NCI-H1105 treated with DMSO at 0.1 percent for 48 hours (cell line): ENCODE measurements at places on chromosomes 3 and 15.
A peak's percentile ranks its signal among the peaks of the same experiment; 100 is the strongest.

GRCh38 chr3:129330409-129330808 is 51.7 kb downstream of the HMCES start:
- DNase-seq: no peak

GRCh38 chr3:126376444-126376843 is 18.3 kb upstream of the CFAP100 start:
- no peak for DNase-seq

DNA sequence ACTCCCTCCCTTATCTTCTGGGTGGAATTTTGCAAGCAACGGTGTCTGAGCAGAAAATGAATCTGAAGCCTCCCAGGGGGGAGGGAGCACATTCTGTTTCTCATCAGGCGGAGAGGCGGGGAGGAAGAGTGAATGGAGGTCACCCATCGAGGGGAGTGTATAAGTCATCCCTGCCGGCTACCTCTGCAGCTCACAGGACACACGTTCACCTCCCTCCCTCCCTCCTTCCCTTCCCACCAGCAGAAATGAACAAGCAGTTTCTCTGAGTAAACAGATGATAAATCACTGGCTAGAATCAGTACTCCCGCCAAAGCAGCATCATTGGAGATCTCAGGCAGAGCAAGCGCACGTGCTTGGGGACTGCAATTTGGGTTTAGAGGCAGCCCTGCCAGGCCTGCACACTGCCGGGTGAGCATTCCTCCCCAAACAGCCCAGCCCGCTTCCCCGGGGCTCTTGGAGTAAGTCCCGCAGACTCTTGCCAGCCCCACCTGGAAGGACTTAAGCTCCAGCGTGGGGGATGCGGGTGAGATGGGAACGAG is 38.3 kb downstream of the CPN2 start:
- peak; percentile 29 for DNase-seq

GRCh38 chr3:58529516-58530353 is 7.3 kb downstream of the ACOX2 start:
- no peak for DNase-seq

GRCh38 chr15:71313806-71314205 is 198.5 kb downstream of the THSD4 start:
- no peak for DNase-seq

DNA sequence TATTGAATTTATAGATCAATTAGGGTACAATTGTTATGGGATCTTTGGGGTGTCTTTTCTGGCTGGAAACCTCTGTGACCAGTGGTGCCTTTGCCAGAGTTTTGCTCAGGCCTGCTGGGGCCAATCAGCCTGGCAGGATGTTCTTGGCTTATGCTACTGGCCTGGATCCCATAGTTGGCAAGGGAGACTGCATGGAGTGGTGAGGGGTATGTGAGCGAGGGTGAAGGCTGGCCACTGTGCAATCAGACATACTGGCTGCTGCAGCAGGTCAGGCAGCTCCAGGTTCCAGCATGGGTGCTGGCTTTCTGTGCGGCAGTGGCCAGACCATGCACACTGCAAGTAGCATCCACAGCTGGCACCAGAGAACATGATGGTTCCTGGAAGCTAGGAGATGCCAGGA is 1053.2 kb upstream of the GBE1 start:
- DNase-seq: no peak

DNA sequence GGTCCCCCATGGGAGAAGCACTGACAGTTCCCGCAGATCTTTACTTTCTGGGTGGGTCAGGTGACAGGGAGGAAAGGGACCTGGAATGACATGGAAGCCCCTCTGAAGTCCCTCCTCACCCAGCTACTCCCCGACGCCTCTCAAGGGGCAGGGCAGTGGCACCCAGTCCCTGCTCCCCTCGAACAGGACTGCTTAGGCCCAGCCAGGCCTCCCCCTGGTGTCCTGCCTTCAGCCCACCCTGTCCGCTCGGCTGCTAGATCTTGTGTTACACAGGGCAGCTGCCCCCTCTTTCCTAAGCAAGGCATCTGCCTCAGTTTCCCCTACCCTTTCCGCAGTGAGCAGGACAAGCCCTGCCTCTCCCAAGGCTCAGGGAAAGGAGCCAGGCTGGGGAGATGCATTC is 226.5 kb downstream of the XXYLT1 start:
- no peak for DNase-seq

DNA sequence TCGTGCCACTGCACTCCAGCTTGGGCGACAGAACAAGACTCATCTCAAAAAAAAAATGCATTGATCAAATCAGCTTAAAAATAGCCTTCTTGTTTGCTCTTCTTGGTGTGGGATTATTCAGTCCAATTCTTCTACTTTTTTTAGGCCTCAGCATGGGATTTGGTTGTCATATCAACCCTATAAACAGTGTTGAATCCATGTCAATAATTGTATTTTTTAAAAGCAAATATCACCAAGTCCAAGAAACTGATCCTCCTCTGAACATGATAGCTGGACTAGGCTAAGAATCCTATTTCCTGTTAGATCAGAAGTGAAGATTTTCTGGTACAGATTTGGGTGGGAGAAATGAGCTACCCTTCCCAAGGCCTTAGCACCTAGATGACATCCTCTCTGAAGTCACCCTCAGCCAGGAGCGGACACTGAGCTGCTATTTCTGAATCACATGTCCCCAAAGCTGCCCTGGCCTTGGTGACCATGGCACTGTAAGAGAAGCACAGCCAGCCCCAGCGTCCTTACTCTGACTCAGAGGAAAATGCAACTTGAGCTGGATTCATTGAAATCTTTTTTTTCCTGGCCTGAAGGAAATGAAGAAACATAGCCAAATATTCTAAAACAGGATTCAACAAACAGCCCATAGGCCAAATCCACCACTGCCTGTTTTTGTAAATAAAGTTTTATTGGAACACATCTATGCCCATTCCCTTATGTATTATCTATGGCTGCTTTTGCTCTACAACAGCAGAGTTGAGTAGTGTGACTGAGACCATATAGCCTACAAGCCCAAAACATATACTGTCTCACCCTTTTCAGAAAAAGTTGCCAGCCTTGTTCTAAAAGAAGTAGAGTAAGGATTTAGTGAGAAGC is 215.9 kb upstream of the CTDSPL start:
- DNase-seq: no peak

- DNase-seq: no peak
Measured at GRCh38 chr15:40925495-40925862, 3.7 kb upstream of the DLL4 start.
